ENCODE measurements at places on chromosomes 4 and X. TPM values are rescaled to one million over a fixed set of nuclear protein-coding genes. Genes with fewer than 3 reads are reported as not detected.

GRCh38 chr4:99645638-99646037 lies 12.0 kb downstream of the C4orf54 start:
- no peak overlapping the region for H3K27ac ChIP-seq
- no peak for DNase-seq
- no peaks in the 10 kb centered on the region for H3K27me3 ChIP-seq
- no peaks in the 10 kb centered on the region for H3K4me1 ChIP-seq
- H3K36me3 ChIP-seq: no peaks in the 10 kb centered on the region
- H3K4me3 ChIP-seq: no peak overlapping the region

GRCh38 chrX:49257846-49258748 lies 6.4 kb downstream of the FOXP3 start:
- H3K36me3 ChIP-seq: no peaks in the 10 kb centered on the region
- peak; percentile 65 for DNase-seq
- H3K4me3 ChIP-seq: no peak overlapping the region
- H3K27ac ChIP-seq: no peak overlapping the region
- H3K4me1 ChIP-seq: no peaks in the 10 kb centered on the region

The LDB2 gene
- 4.9 TPM for total RNA-seq

GRCh38 chr4:189098932-189099696 lies 841.6 kb upstream of the FRG1 start:
- H3K27me3 ChIP-seq: no peaks in the 10 kb centered on the region
- no peak for DNase-seq
- H3K4me1 ChIP-seq: no peaks in the 10 kb centered on the region
- H3K36me3 ChIP-seq: no peaks in the 10 kb centered on the region

DNA sequence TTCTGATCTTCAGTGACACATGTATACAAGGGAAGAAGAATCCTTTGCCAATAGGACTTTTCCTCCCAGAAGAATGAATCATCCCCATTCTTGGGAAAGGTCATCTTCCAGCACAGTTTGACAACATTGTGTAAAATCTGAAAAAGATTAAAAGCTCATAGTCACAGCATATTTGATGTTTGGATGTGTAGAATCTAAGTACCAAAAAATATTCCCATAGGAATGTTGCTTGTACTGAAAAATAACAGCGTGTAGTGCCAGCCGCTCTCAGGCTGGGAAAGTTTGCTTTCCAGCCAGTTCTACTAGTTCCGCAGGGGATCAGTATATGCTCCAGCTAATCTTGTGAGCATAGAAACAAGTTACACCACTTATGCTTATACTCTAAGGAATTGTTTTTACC lies 74.7 kb upstream of the IL13RA1 start:
- no peak overlapping the region for H3K27ac ChIP-seq
- no peak for DNase-seq
- no peak overlapping the region for H3K4me3 ChIP-seq
- H3K4me1 ChIP-seq: no peaks in the 10 kb centered on the region
- no peaks in the 10 kb centered on the region for H3K27me3 ChIP-seq
